Stimulated activated CD4-positive, alpha-beta T cell treated with anti-CD3 and anti-CD28 coated beads, TNF-alpha, amount 100 ng/mL, for 1 hour (primary cell): ENCODE measurements at places on chromosomes 7 and 10.

DNA sequence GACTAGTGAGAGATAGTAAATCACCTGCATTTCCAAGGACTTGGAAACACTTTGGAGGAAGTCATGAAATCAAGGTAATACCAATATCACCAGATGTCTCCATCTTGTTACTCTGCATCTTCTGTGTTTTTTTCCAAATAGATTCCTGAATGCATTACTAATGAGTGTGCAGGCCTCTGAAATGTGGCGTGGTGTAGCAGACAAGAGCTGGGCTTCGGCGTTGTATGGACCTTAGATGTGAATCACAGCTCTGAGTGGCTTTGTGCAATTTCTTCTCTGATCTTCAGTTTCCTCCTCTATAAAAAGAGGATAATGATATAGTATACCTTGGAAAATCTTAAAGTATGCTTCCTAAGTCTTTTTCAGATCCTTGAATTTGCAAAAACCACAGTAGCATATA is 9.6 kb upstream of the MYPN start:
- DNase-seq: no peak

DNA sequence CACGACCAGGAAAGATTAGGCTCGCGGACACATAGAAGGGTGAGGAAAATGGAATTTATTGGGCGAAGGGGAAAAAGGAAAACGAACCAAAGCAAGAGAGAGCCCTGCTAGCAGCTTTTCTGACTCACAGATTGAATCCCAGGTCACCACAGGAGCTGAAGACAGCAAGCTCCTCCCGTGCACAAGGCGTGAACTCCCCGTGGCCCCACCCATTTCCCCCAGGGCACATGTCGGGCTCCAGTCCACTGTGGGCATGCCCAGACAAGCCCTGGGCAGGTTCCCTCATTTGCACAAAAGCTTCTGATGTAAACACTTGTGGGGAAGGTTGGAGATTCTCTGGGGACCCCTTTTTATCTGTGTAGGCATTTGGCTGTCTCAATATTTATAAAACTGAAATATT is 582.4 kb downstream of the SUGCT start:
- DNase-seq: no peak

DNA sequence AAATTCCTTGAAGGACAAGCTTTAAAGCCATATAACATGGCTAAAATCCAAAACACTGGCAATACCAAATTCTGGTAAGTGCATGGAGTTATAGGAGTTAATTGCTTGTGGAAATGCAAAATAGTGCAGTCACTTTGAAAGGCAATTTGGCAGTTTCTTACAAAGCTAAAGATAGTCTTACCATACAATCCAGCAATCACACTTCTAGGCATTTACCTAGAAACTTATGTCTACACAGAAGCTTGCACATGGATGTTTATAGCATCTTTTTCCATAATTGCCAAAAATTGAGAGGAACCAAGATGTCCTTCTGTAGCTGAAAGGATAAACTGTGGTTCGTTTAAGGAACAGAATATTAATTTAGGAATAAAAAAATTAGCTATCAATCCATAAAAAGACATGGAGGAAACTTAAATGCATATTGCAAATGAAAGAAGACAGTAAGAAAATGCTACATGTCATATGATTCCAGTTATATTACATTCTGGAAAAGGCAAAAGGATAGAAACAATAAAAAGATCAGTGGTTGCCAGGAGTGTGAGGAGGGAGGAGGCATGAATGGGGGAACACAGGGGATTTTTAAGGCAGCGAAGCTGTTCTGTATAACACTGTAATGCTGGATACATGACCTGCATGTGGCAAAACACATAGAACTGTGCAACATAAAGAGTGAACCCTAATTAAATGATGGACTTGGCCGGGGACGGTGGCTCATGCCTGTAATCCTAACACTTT is 51.9 kb downstream of the GNAT3 start:
- DNase-seq: no peak

- DNase-seq: no peak
Measured at GRCh38 chr7:8724080-8724718, 290.8 kb downstream of the NXPH1 start.

- no peak for DNase-seq
Measured at GRCh38 chr7:108026116-108026515, 23.2 kb upstream of the LAMB1 start.

DNA sequence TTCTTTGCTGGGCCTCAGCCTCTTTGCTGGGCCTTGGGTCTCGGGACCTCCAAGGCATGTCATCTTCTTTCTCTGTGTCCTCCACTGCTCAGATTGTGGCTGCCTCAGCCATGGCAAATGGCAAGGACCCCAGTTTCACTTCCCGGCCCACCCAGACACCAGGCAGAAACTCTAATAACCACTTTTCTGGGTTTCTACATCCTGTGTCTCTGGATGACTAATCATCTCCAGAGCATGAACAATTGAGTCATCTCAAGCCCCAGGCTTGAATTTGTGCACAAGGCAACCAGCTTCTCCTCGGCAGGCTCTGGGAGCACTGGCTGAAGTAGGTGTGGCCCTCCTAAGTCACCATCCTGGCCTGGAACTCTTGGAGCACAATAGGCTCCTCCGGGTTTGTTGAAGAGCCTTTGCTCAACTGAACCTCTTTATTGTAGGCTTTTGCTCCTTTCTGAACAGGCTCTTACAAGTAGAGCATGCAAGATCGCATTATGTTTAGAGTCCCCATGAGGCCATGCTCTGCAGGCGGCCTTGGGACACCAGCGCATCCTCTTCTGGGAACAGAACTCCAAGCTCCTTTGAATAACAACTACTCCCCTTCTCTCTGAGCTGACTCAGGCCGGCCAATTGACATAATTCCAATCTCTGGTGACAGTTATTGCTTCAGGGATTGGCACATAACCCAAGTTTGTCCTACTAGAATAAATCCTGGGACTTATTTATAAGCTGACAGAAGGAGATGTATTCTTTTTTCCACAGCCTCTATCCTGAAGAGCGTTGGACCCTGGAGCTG is 218.1 kb downstream of the WDR11 start:
- DNase-seq: no peak

DNA sequence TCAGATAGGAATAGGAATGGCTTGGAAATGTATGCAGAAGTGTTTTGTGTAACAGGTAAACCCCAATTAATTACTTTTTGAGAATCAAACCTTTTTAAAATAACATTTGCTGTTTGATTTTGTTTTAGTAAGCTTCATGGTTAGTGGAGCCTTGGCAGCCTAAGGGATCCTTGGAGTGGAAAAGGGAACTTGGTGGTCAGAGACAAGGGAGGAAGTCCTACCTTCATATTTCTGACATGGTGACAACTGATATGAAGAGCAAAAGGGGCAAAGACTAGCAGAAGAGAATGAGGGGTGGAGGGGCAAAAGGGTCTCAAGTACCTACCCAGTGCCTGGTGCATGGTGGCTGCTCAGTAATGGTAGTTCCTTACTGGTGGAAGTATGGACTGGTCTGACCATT is 32.3 kb downstream of the AHCYL2 start:
- DNase-seq: no peak

- DNase-seq: no peak
Measured at GRCh38 chr10:27297844-27298521, 57.4 kb upstream of the ACBD5 start.

DNA sequence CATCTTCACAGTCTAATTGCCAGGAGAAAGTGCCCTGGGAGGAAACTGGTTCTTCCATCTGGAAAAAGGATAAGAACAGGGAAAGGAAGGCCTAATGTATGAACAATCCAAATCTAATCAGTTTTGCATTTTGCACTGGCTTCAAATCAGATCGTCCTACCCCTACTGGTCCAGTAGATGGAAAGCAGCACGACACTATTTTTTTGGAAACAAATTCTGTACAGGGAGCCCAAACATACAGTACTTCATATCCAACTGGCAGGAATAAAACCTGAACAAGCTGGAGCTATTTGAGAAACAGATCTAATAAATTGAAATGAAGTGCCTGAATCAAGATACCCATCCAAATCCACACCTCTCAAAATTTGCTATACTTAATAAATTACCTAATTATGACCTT is 36.5 kb downstream of the ETV1 start:
- no peak for DNase-seq
